Activated naive CD8-positive, alpha-beta T cell treated with anti-CD3 and anti-CD28 coated beads for 36 hours (primary cell): ENCODE measurements at places on chromosomes 6 and 20.

DNA sequence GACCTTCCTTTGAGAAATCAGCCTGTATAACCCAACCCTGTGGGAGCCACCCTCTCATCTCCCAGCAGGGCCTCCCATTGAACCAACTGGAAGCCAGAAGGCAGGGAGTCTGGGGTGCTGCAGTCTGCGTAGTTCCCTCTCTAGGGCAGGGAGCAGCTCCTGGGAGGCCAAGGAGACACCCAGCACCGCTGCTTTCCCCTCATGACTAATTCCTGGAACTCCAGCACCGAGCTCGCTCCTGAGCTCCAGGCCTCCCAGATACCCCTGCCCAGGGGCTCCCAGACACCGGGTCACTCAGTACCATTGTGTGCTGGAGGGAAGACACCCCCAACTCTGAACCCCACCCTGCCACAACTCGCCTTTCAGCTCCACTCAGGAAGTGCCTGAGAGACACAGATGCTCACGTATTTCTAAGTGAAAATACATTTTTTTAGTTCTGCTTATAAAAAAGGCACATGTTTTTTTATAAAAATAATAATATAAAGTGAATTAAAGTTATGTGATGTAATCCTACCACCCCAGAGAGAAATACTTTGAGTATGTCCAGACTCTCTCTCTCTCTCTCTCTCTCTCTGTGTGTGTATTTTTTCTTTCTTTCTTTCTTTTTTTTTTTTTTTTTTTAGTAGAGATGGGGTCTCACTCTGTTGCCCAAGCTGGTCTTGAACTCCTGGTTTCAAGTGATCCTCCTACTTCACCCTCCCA is 17.5 kb downstream of the PIM1 start:
- DNase-seq = no peak
- peaks cover 53% of the 10 kb centered on the region for H3K4me1 ChIP-seq
- H3K27ac ChIP-seq = peak overlapping the region; percentile 92
- no peaks in the 10 kb centered on the region for H3K27me3 ChIP-seq
- no peak overlapping the region for H3K4me3 ChIP-seq

DNA sequence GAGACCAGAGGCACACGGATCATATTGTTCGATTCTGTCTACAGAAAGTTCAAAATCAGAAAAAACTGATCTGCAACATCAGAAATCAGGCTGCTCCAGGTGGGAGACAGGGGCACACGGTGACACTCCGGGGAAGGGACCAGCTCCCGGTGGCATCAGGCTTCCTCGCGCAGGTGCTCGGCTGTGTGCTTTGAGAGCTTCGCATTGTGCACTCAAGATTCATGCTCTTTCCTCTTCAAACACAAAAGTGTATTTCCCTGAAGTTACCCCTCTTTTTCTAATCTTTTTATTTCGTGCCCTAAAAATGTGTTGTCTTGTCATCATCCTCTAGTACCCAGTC is 108.1 kb downstream of the DLL1 start:
- no peaks in the 10 kb centered on the region for H3K36me3 ChIP-seq
- no peak overlapping the region for H3K27ac ChIP-seq
- no peak overlapping the region for H3K4me3 ChIP-seq
- H3K27me3 ChIP-seq = no peaks in the 10 kb centered on the region

DNA sequence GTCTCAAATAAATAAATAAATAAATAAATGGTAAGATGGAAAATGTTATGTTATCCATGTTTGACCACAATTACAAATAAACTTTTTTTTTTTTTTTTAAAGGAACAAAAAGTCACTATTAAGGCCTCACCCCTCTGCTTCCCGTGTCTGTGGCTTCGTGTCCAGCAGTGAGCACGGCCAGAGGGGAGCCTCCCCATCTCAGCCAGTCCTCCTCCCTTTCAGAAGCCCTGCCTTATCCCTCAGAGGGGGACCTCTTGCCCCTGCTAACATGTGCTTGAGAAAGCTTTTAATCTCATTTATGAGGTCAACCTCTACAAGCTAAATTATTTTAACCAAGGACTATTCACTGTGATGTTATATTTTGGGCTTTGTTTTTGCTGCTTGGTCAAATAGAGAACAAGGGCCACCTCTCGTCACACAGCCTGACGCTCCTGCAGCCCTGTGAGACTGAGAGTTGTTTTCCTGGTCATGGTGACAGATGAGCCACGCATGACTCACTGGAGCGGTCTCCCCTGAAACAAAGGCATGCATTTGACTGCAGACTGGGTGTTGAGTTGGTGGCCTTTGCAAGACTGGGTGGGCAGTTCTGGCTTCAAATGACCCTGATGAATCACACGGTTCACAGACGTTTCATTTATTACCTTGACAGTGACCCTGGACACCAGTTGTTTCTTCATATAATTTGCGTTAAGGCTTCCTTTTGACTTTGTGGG is 131.8 kb downstream of the TIAM2 start:
- H3K36me3 ChIP-seq = peaks cover 6% of the 10 kb centered on the region
- H3K4me1 ChIP-seq = peaks cover 24% of the 10 kb centered on the region
- H3K27me3 ChIP-seq = peaks cover 4% of the 10 kb centered on the region
- peak overlapping the region; percentile 62 for H3K27ac ChIP-seq
- peak; percentile 53 for DNase-seq

GRCh38 chr6:52994839-52995088 is 320 bp downstream of the GSTA4 start:
- H3K36me3 ChIP-seq = peaks cover 9% of the 10 kb centered on the region
- peaks cover 15% of the 10 kb centered on the region for H3K27me3 ChIP-seq
- H3K4me3 ChIP-seq = peak overlapping the region; percentile 81
- peak overlapping the region; percentile 97 for H3K27ac ChIP-seq
- peak; percentile 36 for DNase-seq

DNA sequence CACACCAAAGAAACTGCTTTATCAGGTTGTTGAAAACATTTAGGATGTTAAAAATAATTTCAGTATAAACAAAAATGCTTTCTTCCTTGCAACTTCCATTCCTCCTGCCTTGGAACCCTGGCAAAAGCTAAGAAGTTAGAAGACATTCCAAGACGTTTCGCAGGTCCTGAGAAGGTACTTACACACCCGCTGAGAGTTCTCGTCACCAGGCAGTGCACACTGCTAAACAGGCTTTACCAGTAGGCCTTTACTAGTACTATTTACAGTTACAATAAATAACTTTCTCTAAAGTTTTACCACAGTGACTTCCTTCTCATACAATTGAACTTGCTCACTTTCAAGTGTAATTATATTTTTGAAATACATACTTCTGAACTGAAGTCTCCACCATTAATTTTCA is 81.4 kb upstream of the RPS6KA2 start:
- no peak for DNase-seq
- H3K36me3 ChIP-seq = peaks cover 3% of the 10 kb centered on the region
- H3K27ac ChIP-seq = no peak overlapping the region
- H3K27me3 ChIP-seq = no peaks in the 10 kb centered on the region

- H3K27me3 ChIP-seq = peaks cover 3% of the 10 kb centered on the region
- H3K4me3 ChIP-seq = no peak overlapping the region
- H3K4me1 ChIP-seq = peaks cover 42% of the 10 kb centered on the region
- H3K27ac ChIP-seq = peak overlapping the region; percentile 65
- DNase-seq = no peak
Observed at GRCh38 chr6:151387175-151387970, 4.0 kb downstream of the ZBTB2 start.

- no peaks in the 10 kb centered on the region for H3K36me3 ChIP-seq
- peak overlapping the region; percentile 23 for H3K27ac ChIP-seq
- no peak for DNase-seq
- H3K4me3 ChIP-seq = peak overlapping the region; percentile 67
Observed at GRCh38 chr6:49551078-49551865, 804 bp downstream of the C6orf141 start.

DNA sequence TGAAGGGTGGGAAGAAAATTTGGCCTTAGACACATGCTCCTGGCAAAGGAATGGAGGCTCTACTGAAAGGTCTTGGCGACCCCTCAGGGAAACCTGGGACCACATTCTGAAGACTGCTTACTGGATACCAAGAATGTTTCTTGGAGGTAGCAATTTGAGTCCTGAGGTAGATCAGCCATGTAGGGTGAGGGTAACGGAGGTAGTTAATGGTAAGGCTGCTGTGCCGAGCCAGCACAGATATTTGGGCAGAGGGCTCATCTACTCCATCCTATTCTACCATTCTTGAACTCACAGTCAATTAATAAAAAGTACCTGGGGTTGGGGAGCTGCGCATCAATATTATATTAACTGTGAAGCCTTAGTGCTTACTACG is 401 bp upstream of the PHF3 start:
- H3K4me1 ChIP-seq = peaks cover 33% of the 10 kb centered on the region
- no peak for DNase-seq
- H3K27ac ChIP-seq = peak overlapping the region; percentile 88
- H3K36me3 ChIP-seq = peaks cover 5% of the 10 kb centered on the region
- peak overlapping the region; percentile 81 for H3K4me3 ChIP-seq

DNA sequence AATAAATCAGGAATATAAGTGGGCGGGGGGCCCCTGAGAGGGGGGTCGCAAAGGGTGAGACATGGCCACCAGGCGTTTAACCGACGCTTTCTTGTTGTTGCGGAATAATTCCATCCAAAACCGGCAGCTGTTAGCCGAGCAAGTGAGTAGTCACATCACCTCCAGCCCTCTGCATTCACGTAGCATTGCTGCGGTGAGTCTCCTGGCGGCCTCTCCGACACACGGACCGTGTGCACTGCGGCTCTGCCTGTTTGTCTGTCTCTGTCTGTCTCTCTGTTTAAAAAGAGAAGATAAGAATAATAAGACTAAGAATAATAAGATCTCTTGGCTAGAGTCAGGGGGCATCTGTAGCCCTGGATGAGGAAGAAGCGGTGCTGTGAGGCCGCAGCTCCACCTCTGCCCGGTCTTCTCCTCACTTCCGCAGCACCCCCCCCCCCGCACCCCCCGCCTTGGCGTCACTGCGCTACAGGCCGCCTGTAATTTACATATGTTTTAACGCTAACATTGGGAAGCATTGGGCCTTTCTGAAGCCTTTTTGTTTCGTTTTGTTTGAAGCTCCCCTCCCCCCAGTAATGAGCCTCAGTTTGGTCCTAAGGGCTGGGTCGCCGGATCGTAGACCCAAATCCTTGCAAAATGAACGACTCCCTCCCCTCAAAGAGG is 993 bp downstream of the STX16 start:
- H3K27ac ChIP-seq = peak overlapping the region; percentile 99
- H3K27me3 ChIP-seq = no peaks in the 10 kb centered on the region
- H3K4me3 ChIP-seq = peak overlapping the region; percentile 99
- peak; percentile 52 for DNase-seq
- peaks cover 24% of the 10 kb centered on the region for H3K4me1 ChIP-seq
- peaks cover 28% of the 10 kb centered on the region for H3K36me3 ChIP-seq

DNA sequence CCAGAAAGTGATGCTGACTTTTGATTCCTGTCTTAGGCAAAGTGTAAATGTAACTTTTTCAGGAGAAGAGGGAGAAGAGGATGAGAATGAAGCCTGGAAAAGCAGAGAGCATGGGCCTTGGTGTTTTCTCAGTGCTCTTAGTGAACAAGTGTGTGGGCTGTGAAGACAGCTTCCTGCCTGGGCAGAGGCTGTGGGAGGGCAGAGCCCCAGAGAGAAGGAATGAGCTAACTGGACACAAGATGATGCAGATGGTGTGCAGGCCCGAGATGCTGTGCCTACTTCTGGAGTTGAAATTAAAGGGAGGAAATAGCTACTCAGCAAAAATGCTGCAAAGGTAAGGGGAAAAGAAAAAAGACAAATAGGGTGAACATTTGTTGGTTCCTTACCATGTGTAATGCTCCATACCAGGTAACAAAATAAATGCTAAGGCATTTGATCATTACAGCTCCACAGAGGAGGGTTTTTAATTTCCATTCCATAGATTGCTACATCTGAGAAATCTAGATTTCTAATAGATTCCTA is 87.0 kb upstream of the CEP162 start:
- H3K4me3 ChIP-seq = no peak overlapping the region
- no peak for DNase-seq
- H3K27ac ChIP-seq = no peak overlapping the region
- H3K4me1 ChIP-seq = no peaks in the 10 kb centered on the region
- no peaks in the 10 kb centered on the region for H3K27me3 ChIP-seq

DNA sequence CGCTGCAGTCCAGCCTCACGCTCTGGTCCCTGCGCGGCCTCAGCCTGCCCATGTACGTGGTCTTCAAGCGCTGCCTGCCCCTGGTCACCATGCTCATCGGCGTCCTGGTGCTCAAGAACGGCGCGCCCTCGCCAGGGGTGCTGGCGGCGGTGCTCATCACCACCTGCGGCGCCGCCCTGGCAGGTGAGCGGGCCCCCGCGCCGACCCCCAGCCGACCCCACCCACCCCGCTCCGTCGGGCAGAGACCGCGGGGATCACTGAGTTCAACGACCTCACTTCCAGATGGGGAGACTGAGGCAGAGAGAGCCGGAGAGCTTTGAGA is 545 bp downstream of the SLC35D3 start:
- H3K4me3 ChIP-seq = peak overlapping the region; percentile 77
- no peaks in the 10 kb centered on the region for H3K36me3 ChIP-seq
- peaks cover 82% of the 10 kb centered on the region for H3K27me3 ChIP-seq
- H3K27ac ChIP-seq = no peak overlapping the region
- peaks cover 21% of the 10 kb centered on the region for H3K4me1 ChIP-seq

DNA sequence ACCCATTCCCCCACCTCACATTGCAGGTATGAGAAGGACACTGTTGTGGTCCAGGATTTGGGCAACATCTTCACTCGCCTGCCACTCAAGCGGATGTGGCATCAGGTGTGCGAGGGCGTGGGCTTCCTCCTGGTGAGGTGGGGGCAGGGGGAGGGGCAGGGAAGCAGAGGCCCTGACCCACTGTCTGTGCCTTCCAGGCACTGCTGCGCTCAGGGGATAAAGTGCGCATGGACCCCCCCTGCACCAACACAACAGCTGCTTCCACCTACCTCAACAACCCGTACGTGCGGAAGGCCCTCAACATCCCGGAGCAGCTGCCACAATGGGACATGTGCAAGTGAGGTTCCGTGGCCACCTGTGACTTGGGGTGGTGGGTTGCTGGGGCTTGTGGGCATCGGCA is 3.7 kb downstream of the CTSA start:
- no peak for DNase-seq
- H3K27ac ChIP-seq = no peak overlapping the region
- H3K36me3 ChIP-seq = peaks cover 11% of the 10 kb centered on the region
- H3K4me3 ChIP-seq = no peak overlapping the region
- H3K27me3 ChIP-seq = no peaks in the 10 kb centered on the region
- peaks cover 27% of the 10 kb centered on the region for H3K4me1 ChIP-seq

DNA sequence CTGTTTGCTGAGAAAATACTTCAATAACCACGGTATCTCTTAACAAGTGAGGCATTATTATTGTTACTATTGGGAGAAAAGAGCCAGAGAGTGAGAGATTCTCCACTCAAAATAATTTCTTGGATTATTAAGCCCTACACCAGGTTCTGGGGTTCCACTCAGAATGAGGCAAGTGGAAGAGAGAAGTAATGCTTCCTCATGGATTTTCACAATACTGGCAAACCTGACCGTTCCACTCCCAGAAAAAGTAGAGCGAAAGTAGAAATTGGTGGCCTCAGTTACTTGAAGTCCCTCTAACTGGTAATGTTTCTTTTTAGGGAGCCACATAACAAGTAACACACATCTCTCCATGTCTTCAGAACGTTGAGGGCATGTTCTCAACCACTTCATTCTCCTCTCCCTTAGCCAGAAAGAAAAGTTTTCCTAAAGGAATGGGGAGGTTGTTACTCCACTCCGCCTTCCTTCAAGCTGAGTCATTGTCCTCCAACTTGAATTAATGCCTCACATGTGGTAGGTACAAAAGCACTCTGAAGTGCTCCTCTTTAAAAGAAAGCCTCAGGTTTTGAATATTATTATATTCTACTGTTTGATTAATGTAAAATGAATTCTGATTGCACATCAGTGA is 1.9 kb downstream of the BAG2 start:
- DNase-seq = no peak
- H3K27ac ChIP-seq = peak overlapping the region; percentile 90
- no peaks in the 10 kb centered on the region for H3K27me3 ChIP-seq
- peaks cover 34% of the 10 kb centered on the region for H3K4me1 ChIP-seq
- peaks cover 16% of the 10 kb centered on the region for H3K36me3 ChIP-seq

GRCh38 chr6:90892271-90892670 is 305.4 kb upstream of the MAP3K7 start:
- no peak for DNase-seq
- no peaks in the 10 kb centered on the region for H3K4me1 ChIP-seq
- no peak overlapping the region for H3K27ac ChIP-seq
- H3K36me3 ChIP-seq = no peaks in the 10 kb centered on the region
